ENCODE measurements at places on chromosomes 7 and 10.

DNA sequence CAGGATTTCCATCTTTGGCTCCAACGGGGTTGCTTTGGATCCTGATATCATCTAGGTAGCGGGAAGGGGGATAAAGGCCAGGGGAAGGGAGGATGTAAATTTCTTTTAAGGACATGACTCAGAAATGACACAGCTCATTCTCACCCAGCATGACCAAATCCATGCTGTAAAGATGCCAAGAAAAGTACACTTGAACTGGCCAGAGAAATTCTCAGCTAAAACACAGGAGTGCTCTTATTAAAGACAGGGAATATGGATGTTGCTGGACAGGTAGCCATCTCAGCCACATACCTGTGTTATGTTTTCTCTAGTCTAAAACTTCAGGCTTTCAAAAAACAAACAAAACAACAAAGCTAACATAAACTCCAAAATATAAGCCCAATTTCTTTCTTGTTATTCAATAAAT is 68.3 kb downstream of the NAMPT start:
- no peak for DNase-seq

GRCh38 chr7:152108359-152108758 is 82.9 kb downstream of the GALNT11 start:
- DNase-seq: no peak

- no peak for DNase-seq
These were observed 16.2 kb upstream of the ZFAND2A start for GRCh38 chr7:1175967-1176851.

- no peak for DNase-seq
These were observed 51.1 kb downstream of the ADRB1 start for GRCh38 chr10:114094795-114095194.

- DNase-seq: no peak
These were observed 28.4 kb downstream of the CNPY1 start for GRCh38 chr7:155517969-155518368.

DNA sequence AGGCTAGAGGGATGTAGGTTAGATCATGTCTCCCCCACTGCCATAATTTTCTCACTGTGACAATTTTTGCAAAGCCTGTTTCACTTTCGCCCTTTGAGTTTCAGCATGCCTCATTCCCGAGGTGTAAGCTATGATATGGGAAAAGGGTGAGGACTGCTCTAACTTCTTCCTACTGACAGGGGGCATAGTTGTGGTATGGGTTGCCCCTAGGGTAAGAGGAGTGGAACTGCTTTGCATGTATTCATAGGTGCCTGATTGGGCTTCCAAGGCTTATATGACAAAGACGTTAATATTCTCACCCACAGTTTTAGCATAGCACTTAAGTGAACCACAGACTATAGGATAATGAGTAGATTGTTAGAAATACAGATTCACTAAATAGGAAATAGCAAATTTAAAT is 148.7 kb downstream of the BBS9 start:
- no peak for DNase-seq

DNA sequence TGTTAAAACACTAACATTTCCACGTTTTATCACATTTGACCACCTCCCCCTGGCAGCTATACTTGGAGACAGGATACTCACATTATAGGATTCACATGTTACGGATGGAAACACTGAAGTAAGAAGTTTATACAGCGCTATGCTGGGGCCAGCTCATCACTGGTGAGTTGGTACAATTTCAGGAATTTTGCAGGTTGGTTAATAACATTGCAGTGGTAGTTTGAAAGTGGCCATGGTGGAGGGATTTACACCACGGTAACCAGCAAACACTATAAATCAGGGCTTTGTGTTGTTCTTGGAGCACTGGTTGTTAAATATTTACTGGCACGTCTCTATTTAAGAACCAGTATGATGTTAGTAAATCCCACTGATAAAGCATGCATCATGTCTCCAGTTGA is 174.0 kb downstream of the GFRA1 start:
- DNase-seq: no peak

DNA sequence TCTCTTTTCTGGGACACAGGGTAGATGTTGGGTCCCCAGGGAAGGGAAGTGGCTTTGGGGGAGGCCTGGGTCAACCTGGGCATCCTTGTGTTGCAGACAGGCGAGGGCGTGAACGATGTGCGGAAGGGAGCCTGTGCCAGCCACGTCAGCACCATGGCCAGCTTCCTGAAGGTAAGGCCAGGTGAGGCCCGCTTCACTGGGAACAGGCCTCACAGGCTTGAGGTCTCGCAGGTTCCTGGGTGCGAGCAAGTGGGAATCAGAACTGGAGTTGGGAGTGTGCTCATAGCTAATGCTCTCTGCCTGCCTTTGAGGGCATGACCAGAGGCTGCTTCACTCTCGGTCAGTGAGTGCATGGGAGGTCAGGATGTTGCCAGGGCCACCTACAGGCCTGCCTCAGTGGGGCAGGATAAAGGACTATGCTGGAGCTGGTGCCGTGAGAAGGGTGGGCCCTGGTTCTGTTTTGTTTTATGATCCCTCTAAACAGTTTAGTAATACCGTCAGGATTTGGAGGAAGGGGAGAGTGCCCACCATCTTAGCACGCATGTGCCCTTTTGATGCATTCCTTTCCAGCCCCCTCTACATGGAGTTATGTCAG is 8.4 kb downstream of the DBNL start:
- no peak for DNase-seq

GRCh38 chr7:73742753-73743641 is 4.4 kb upstream of the ABHD11 start:
- DNase-seq: peak; percentile 89

DNA sequence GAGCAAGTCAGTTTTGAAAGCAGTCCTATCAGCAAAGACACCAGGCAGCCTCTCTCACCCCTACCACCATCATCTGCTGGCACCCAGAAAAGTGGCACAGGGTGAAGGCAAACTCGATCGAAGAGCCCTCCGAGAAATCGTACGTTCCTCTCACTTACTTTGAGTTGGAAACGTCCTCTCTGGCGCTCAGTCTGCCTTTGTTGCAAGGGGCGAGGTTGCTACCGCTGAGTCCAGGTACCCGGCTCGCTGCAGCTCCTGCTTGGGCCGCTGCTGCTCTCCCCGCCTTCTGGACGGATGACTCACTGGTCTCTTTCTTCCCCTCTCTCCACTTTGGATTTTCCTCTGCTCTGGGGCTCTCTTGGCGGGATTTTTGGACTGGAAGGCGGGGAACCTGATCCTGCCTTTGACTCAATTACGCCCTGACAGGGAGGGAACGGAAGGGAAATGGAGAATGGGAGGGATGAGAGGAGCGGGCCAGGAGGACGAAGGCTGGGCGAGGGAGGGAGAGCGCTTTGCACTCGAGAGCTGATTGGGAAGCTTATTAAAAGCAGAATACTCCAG is at the start of gene PTN:
Gene PTN, minus strand, starts transcription at position 453 of the 561 bp plus-strand sequence. CDS start 88,760 bp downstream, outside the sequence.
- no peak for DNase-seq

- DNase-seq: no peak
These were observed 615 bp downstream of the ARHGAP12 start for GRCh38 chr10:31927884-31928548.

GRCh38 chr10:122850705-122851640 is 5.3 kb upstream of the CUZD1 start:
- no peak for DNase-seq

GRCh38 chr7:34137176-34137575 is 231.8 kb downstream of the BMPER start:
- no peak for DNase-seq

GRCh38 chr7:116671111-116671510 is 885 bp upstream of the MET start:
- no peak for DNase-seq

- DNase-seq: no peak
These were observed 585.9 kb downstream of the PTPRN2 start for GRCh38 chr7:158001621-158002320.

DNA sequence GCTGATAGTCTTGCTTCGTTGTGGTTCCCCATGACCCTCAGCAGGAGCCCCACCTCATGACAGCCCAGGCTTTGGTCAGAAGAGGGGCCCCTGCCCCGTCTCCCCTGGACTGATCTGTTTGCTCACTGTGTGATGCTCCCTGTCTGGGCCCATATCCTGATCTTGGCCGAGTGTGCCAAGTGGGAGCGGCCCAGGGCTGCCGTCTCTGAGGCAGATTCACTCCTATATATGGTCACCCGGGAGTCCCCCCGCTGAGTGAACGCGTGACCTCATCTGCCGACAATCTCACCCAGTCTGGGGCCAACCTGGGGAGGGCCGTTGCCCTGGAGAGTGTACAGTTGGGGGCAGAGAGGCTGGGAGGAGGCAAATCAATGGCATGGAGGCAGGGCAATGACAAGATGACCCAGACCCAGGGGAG is 34.5 kb downstream of the PPIF start:
- DNase-seq: no peak

GRCh38 chr7:47470567-47471357 is 111.1 kb downstream of the TNS3 start:
- DNase-seq: peak; percentile 85

DNA sequence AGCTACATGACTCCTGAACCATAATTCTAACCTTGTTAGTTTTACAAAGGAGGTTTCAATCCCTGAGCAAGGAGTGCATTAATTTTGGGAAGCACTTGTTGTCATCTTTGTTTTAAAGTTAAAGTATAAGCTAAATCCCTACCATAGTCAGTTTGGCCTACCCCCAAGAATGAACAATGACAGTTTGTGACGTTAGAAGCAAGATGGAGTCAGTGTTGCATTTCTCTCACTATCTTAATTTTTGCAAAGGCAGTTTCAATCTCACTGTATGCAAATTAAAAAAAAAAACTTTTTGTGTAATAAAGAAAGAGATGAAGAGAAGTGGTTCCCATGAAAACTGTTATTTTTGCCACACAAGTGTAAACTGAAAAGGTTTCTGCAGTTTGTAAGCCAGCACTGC is 50.7 kb upstream of the PIK3AP1 start:
- no peak for DNase-seq

DNA sequence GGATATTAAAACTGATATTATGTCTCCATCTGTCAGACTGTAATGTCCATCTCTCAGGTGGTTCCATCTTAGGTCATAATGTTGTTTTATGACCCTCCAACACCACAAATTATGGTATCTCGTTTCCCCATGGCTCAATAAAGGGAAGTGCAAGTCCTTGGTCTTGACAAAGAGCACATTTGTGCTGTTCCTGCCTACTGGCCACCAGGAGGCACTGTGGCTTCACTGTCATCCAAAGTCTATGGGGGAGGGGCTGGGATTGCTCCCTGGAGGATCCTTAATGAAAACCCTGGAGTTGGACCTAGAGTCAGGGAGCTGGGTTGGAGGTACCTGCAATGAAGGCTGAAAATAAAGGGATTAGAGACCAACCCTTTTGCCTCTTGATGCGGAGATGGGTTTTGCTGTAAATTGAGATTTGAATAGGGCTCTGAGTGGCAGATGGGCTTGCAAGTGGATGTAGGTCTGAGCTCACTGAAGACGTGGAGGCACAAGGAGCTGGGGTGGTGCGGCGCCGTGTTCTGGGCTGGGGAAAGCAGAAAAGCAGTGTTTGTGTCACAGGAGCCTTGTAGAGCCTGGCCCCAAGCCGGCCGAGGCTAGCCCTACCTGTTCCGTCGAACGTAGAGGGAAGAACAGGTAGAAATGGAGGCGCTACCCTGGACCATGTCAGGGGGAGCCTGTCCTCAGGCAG is 180.5 kb upstream of the PRSS58 start:
- DNase-seq: no peak

DNA sequence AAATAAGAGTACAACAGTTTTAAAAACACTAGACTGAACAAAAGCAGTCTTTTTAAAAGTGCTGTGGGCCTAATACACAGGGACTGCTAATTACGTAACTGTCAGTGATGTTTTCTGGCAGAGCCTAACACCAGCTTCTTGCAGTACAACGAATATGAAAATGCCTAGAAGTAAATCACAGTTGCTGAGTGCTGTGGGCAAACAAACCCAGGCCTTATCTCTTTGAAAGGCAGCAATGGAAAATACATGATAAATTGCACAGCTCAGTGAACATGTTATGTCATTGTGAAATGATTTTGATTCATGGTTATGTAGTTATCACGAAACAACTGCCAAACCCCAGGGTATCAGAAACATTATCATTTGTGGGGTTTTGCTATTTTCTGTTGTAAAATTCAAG is 428.4 kb downstream of the GFRA1 start:
- no peak for DNase-seq

DNA sequence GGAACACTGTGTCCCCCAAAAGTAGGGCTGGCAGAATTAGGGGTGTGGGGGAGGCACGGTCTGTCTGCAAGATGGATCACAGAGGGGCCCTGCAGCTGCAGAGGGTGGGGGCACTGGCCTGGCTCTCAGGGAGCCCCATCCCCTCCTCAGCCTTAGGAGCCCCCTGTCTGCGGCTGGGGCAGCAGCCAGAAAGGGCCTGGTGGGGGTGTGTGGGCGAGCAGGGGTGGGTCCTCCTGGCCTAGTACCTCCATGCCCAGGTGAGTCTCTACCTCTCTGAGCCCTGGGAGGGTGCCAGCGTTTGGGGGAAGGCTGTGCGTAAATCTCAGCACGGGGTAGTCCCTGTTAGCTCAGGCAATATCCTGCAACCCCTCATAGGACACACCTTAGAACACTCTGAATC is 280.5 kb upstream of the PPP2R2D start:
- no peak for DNase-seq

DNA sequence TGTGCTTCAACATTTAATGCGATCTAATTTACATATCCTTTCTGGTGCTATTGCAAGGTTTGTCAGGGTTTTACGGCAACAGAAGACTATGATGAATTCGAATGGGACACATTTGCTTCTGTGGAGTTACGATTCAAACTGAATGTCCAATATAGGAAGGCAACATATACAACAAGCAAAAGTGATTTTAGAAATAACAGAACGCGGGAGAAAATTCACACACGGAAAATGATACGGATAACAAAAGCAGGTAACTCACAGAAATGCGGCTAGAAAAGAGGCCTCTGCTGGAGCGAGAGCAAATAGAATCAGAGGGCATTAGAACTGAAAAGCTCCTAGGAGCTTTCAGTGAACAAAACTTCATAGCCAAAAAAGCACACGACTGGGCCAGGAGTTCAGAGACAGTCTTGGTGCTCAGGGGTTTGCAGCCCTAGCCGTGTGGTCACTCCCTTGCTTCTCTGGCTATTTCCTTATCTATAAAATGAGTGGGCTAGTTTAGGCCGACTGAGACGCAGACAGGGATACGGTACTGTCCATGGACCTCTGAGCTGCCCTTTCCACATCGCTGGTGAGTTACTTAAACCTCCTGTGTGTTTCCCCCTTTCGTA is 557 bp upstream of the TAX1BP1 start:
- no peak for DNase-seq

- no peak for DNase-seq
These were observed 35.0 kb downstream of the JAKMIP3 start for GRCh38 chr10:132100556-132101349.

GRCh38 chr7:74134117-74134620 is 40.0 kb upstream of the EIF4H start:
- no peak for DNase-seq
